ENCODE measurements at places on chromosomes 5 and 9.

DNA sequence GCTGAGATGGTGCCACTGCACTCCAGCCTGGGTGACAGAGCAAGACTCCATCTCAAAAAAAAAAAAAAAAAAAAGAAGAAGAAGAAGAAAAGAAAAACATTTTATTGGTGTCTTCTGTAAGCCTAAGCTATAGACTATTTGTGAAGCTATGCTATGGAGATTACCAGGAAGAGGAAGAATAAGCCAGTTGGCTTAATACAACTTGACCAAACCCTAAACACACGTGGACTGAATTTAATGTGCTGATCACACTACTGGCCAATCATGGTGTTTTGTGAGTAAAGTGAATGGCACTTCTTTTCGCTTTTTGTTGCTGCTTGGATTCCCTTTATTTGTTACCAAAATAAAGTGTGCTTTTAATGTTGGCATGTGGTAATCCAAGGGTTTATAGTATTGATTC is 49.9 kb downstream of the GGTA1 start:
- no peak for DNase-seq

GRCh38 chr9:114176624-114177291 is 21.4 kb downstream of the COL27A1 start:
- DNase-seq, result no peak

GRCh38 chr5:112930082-112930344 is 8.0 kb upstream of the REEP5 start:
- DNase-seq, result no peak

- no peak for DNase-seq
These were observed 1074.2 kb upstream of the WWC1 start for GRCh38 chr5:167217097-167217743.

All from CD8-positive, alpha-beta T cell (primary cell).